Fibroblast of skin of abdomen (primary cell): ENCODE measurements at places on chromosomes 3 and 15.
A peak's percentile ranks its signal among the peaks of the same experiment; 100 is the strongest.

GRCh38 chr3:118101891-118102290 lies 932.8 kb downstream of the IGSF11 start:
- DNase-seq, result no peak

DNA sequence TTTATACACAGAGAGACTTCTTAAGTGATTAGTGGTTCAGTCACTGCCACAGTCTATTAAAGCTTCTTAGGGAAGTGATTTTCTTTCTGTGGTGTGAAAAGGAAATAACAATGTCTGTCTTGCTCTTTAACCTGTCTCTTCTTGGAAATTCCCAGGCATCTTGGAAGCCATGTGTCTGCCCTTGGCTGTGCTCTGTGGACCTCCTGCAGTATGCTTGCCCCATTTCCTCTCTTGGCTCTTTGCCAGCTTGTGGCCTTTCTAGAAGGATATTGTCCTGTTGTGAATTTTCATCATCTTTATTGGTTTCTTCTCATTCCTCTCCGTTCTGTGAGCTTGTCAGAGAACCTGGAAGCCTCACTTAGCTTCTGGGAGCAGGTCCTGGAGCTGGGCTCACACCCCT lies 338.4 kb upstream of the C2CD4B start:
- DNase-seq, result peak; percentile 72

DNA sequence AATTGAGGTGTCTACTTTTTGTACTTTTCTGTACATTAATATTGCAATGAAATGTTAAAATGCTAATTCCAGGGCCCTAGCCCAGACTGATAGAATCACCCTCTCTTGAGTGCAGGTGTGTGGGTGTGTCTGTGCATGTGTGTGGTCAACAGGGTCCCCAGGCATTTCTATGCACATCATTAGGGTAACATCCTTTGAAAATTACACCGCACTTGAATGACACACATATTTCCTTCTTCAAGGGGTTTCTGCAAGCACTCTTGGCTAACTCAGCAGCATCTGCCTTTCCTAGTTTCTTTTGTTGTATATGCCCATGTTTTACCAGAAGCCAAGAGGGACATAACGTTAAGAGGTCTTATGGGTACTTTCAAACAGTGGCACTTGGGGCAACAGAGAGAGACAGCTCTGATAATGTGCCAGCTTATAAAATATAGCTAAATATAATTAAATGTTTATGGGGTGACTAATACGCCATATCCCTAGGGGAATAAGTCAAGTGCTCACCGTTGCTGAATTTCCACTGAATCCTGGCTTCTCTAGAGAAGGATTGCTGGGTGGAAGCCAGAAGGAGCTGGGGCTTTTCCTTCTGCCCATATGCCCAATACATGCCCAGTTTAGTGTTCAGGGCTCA lies 54.5 kb upstream of the LRIG1 start:
- DNase-seq, result peak; percentile 22

DNA sequence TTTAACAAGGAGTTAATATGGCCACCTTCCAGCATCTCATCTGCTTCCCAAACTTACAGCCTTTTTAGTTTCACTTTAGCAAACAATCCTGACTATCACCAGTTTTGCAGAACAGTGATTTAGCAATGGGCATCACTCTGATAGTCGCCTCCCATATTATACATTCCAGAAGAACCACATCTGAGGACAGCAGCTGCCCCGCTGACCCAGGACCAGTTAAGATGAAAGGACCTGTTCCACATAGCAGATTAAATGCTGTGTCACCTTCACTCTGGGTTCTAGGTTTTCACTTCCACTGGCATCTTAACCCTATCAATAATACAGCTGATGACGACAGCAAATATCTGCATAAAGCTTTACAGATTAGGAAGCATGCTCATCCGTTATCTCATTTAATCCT lies 99.8 kb downstream of the TRIM69 start:
- DNase-seq, result no peak

DNA sequence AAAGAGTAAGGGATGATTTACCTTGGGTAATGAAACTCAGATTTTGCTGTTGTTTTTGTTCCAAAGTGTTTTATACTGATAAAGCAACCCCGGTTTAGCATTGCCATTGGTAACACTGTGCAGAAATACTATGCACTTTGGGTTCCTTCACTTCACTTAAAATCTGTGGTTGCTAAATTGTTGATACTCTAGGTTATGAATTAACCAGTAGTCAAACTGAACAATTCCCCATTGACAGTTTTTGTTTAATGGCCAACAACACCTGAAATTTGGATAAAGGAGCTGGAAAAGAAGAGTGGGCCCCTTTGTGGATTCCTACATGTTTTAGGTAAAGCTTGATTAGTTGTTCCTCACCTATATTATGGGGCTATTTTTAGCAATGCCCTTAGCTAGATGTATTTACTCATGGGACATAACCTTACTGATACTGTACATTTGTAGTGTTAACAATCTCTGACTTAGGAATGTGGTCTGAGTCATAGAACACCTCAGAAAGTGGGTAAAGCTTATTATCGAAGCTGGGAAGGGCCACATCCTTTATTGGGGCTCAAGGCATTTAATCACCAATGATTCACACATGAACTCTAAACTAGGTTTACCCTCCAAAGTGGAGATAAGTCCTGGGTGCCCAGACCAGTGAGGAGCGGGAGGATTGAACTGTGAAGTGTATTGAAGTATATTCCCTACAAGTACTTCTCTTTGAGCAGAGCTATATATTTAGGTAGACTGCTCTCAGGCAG lies 29.5 kb upstream of the THRB start:
- no peak for DNase-seq

DNA sequence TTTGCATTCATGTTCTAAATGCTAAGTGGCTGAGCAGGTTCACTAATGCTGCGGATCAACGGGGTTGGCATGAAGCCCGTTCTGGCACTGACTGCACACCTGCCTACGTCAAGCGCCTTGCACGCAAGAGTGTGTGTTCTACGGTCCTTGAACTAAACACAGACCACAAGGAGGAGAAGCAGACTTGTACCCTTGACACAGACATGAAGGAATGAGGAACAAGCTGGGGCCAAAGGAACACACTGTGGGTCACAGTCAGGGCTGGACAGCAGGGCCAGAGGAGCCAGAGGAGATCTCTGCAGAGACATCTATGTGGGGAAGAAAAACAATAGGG lies 48.0 kb upstream of the LDHAL6B start:
- no peak for DNase-seq

DNA sequence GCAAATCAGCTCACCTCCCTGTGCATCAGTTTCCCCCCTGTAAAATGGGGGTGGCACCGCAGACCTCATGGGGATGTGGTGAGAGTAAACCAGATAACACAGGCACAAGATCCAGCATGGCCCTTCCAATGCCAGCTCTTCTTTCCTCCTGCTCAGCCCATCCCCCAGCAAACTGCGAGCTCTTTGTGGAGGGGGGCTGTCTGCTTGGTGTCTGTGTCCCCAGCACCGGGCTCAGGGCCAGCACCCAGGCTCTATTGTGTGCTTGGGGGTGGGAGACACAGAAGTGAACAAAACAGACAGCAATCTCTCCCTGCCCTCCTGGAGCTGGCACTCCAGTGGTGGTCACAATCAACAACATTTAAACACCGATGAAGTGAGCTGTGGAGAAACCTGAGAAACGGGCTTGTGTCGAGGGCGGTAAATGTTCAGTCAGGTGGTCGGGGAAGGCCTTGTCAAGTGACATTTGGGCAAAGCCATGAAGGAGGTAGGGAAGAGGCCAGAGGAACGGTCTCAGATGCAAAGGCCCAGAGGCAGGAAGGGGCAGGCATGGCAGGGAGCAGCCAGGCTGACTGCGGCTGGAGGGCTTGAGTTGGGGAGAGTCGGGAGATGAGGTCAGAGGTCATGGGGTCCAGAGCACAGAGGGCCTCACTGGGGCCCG lies 28.4 kb downstream of the GRIP2 start:
- no peak for DNase-seq

GRCh38 chr3:13028010-13028821 lies 45.0 kb downstream of the IQSEC1 start:
- DNase-seq, result no peak

DNA sequence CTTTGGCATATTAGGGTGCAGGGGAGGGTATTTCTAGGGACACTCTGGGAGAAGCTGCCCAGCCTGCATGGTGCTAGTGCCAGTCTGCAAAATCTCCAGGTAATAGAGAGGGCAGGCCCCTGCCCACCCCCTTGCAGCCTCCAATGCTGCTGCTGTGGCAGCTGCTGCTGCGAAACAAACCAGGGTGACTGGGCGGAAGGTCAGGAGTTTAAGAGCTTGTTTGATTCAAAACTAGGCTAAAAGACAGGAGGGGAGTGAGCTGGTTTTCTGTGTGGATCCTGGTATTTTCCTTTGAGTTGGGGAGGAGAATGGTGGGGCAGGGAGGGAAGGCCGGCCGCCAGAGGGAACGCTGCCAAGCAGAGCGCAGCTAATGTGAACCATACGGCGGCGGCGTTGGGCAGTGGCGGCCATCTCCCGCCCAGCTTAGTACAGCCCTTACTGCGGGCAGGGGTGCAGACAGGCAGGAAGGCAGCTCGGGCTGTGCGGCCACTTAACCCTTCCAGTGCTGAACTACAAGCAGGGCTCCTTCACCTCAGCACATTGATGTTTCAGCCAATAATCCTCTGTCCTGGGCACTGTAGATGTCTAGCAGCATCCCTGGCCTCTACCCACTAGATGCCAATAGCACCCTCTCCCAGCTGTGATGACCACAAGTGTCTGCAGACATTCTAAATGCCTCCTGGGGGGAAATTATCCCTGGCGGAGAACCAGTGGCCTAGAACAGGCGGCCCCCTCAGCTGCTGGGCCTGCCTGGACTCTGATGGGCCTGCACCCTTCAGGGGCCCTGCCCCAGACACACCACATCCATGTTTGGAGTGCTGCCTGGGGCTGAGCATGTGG lies 125.7 kb downstream of the EEFSEC start:
- peak; percentile 93 for DNase-seq

DNA sequence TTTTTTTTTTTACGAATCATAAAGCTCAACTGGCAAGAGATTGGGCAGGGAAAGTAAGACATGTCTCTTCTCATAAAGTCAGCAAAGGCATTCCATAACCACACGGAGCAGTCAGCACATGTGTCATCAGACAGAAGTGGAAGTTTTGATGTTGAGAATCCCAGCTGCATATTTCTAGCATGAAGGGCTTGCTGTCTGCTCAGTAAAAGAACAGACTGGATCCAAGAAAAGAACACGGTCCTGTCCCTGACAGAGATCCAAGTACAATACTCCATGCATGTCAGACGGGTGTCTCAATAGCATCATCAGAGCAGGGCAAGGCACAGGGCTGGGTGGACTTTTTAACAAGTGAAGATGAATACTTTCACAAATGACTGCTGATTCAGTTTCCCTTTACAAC lies 38.2 kb downstream of the ABI3BP start:
- DNase-seq, result peak; percentile 98

- DNase-seq, result no peak
Measured at GRCh38 chr3:164940745-164941144, 137.6 kb downstream of the SI start.

- DNase-seq, result no peak
Measured at GRCh38 chr15:96670389-96670788, 339.9 kb downstream of the NR2F2 start.

DNA sequence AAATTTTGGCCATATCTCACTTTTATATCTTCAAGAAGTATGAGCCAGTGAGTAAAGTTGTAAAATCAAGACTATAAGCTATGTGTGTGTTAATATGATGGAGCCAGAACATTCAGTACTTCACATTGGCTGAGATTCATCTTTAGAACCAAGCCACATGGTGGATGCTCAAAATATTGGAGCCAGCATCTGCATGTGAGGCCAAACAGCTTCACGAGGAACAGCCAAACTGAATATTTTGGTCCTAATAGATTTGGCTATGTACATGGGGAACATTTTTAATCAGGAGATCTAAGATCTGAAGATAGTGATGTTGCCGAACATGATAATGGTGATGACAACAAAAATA lies 1089.8 kb downstream of the TUSC7 start:
- DNase-seq, result no peak

DNA sequence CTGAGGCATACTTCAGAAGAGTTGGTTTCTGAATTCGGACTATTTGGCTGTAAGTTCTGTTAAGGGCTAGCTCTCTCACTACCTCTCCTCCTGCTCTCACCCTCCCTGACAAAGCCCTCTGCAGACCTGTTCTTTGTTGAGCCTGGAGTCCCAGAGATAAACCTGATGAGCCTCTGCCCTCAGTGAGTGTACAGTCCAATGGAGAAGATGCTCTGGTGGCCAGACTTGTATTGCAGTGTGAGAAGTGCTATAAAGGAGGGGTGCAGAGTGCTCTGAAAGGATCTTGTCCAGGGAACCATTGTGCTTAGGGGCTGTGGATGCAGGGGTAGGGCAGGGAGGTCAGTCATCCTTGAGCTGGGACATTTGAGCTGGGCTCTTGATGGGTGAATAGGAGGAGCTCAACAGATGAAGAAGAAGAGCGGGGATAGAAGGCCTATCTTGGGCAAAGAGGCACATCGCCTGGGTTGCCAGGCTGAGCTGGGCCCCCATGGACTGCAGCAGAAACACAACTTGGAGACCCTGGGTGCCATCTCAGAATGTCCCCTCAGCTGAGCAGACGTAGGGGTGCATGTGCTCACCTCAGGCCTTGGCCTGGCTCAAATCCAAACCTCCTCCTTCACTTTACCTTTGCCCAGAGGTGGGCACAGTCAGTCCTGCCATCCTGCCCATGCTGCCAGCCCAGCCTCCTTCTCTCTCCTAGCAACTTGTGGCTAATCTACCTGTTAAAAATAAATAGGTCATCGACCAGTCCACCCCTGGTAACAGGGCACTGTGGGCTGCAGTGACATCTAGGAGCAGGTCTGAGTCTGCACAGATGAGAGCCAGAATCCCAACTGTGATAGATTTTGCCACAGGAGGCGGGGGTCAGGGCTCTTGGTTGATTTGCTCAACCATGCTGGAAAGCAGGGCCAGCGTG lies 3.3 kb downstream of the CAND2 start:
- no peak for DNase-seq

- DNase-seq, result no peak
Measured at GRCh38 chr3:44529927-44530326, 25.1 kb upstream of the ZKSCAN7 start.

DNA sequence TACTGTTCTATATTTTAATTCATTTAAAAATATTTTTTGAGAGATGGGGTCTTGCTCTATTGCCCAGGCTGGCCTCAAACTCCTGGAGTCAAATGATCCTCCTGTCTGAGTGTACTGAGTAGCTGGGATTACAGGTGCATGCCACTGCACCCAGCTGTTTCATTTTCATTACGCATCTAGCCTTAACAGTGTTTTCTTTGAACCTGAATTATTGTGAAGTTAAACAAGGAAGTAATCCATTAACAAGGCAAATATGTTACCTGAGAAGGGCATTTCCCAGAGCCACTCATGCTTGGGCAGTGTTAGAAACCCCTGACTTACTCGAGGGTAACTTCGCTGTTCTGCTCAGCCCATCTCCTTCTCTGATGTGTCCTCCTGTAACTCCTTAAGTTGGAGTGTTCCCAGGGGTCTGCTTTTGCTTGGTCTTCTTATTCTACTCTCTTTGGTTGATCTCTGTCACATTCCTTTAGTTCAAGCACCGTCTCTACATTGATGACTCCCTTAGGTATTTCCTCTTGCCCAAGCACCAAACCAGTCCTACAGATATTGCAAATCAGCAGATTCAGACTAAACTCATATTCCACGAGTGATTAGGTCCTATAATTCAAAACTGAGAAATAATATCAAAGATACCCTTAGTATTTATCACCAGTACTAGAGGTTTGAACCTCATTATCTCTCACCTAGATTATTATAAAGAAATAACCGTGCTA lies 107.9 kb downstream of the STAC start:
- no peak for DNase-seq

- DNase-seq, result no peak
Measured at GRCh38 chr3:45878124-45878523, 8.2 kb upstream of the CCR9 start.
